T-helper 9 cell (primary cell): ENCODE measurements at places on chromosomes 4 and X.

DNA sequence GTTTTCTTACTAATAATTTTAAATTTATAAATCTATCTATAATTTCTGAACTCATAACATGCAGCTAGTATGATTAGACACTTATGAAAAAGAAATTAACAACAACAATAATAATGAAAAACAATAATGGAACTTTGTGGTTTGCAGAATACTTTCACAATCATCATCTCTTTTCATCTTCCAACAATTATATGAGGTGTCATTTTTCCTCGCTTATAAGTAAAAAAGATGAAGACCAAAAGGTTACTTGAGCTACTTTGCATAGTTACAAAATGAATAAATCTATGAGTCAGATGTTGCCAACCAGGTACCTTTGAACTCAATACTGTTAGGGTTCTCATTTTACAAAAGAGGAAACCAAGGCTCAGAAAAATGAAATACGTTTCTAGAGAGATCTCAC, 98.5 kb upstream of the ELOVL6 start:
- DNase-seq: no peak

DNA sequence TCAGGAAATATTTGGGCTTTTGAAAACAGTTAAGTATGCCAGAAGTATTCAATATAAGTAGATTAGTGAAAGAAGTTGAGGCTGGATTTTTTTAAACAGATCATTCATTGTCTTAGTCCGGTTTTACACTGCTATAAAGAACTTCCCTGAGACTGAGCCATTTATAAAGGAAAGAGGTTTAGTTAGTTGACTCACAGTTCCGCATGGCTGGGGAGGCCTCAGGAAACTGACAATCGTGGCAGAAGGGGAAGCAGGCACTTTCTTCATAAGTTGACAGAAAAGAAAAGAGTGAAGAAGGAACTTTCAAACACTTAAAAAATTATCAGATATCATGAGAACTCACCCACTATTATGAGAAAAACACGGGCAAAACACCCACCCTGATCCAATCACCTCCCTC, 31.1 kb upstream of the CYLC1 start:
- no peak for DNase-seq

DNA sequence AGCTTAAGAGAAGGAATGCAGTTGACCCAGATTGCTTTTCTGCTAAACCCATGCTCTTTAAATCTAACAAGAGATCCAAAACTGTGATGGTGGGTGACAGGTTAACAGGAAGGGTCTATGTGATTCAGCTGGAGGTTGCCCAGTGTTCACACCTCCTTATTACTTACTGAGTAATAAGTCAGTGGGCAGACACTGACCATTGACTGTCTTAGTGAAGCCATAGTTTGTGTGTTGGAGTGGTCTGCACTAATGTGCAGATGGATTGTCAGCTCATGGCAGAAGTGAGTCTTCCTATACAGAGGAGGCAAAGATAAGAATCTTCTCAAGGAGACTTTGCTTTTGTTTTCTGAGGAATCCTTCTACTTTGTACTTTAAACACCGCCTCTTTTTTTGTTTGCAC, 15.2 kb upstream of the RUFY3 start:
- no peak for DNase-seq

DNA sequence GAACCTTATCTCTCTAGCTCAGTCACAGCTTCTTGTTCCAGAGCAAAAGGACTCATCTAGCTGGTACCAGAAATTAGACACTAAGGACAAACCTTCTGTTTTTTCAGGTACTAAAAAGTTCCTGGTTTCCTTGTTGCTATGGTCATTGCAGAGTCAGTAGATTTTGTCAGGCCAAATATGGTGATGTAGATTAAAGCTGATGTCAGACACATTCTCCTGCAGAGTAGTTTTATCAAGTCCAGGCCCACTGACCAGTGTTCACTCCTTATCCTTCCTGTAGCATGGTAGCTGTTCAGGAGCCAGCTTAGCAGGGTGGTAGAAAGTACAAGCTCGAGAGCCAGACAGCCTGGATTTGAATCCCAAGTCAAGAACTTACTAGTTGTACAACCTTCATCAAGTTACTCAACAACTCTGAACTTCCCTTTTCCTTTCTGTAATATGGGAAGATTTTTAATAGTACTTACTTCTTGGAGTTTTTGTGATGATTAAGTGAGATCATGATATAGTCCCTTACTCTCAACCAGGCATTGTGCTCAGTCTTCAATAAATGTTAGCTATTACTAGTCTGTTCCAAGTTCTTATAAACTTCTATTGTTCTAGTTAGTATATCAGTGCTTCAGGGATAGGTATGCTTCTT, 17.9 kb downstream of the OCRL start:
- no peak for DNase-seq

DNA sequence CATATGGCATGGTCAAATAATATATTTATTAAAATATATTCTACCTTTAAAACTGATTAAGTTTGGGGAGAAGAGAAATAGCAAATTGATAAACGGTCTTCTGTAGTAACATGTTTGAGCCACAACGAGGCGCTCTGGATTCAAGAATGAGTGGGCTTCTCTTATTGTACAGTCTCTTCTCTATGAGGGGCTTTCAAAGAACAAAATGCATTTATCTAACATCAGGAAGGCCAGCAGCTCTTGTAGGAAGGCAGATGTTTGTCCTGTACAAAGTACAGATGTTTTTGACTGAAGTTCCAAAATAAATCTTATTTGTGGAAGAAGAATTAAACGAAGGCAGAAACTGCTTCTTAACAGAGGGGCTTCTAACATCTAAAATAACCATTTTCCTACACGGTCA, 153.6 kb downstream of the RASL11B start:
- no peak for DNase-seq

DNA sequence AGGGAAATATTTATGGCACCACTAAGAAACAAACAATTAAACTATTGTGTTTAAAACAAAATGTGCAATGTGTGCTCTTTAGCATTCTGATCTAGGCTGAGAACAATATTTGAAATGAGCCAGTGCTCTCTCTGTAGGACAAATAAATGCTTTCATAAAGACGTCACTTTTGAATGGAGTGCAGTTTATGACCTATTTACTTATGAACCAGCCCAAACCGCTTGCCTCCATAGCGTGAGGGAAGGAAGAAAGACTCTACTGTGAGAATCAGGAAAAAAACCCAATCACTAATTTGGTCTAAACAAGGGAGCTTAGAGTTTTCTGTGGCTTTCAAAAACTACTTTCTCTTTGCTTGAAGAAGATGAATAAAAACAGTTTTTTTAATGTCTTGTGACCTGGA, 39.4 kb downstream of the SAT1 start:
- no peak for DNase-seq

DNA sequence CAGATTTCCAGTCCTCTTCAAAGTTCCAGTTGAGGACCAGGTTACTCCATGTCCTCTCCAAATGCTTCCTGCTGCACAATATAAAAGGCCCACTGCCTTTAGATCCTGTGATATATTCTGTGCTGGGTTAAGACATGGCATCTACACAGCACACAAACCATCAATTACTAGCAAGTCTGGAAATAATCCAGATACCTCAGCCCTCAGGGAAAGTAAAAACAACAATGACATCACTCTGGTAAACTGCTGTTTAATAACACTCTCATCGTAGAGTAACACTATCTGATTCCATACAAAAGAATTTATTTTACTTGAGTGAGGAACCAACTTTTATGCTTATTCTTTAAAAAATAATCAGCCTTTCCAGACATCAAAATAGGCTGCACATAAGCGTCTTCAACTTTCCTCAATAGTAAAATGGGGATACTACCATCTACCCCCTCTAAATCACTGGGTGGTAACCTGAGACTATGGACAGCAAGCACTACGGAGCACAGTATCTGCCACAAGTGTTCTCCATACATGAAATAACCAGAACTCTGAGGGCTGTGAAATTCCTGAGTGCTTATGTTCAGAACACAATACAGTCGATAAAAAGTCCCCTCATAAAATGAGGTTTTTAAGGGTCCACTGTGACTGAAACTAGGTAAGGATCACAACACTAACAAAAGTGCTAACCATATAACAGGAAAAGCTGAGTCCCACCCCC, 53.4 kb downstream of the ABCG2 start:
- no peak for DNase-seq

- DNase-seq: no peak
Observed at GRCh38 chr4:40992472-40993295, 221.7 kb downstream of the APBB2 start.

DNA sequence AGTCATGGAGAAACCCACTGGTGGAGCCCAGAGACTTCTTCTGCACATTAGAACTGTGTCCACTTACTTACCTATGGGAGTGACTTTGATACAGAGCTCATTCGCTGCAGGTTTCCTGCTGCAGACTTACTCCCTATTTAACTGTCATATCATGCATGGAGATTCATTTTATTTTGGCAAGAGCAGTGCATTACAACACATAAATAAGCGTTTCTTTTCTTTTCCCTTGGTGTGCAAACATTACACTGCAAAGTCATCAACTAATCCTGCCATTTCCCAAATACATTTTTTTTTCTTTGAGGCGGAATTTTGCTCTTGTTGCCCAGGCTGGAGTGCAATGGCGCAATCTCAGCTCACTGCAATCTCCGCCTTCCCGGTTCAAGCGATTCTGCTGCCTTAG, 230.9 kb upstream of the SFRP2 start:
- DNase-seq: no peak

DNA sequence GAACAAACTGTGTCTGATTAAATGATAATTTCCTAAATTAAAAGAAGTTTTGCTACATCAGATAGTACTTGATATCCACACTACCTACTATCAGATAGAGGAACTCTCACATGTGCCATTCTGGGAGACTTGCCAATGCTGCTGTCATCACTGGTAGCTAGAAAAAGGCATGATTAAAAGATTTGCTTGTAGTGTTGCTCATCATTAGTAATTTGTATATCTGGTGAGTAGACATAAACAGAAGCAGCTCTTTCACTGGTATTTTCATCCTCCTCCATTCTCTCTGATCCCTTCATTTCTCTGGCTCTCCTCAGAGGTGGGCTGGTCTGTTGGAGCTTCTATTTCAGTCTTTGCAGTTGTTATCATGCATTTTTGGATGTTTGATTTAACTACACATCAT, 56.0 kb downstream of the SPRY1 start:
- no peak for DNase-seq

- no peak for DNase-seq
Observed at GRCh38 chr4:13836946-13837912, 209.7 kb upstream of the BOD1L1 start.

DNA sequence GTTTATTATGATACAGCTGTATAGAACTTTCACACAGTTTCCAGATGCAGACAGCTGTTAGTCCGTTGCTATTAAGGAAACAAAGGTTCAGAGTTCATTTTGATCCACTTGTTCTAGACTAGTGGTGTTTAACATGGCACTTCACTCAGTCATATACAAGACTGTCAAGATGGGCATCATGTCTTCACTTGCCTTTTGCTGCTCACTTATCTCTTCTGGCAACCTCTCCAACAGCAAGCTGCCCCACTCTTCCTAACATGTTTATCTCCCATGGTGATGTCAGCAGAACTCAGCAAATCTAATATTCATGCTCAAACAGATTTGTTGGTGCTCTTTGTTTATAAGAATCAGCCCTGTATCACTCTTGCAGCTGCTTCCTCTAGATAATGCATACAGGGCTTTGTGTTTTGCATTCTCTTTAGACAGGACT, 236.2 kb upstream of the HAND2 start:
- DNase-seq: no peak

DNA sequence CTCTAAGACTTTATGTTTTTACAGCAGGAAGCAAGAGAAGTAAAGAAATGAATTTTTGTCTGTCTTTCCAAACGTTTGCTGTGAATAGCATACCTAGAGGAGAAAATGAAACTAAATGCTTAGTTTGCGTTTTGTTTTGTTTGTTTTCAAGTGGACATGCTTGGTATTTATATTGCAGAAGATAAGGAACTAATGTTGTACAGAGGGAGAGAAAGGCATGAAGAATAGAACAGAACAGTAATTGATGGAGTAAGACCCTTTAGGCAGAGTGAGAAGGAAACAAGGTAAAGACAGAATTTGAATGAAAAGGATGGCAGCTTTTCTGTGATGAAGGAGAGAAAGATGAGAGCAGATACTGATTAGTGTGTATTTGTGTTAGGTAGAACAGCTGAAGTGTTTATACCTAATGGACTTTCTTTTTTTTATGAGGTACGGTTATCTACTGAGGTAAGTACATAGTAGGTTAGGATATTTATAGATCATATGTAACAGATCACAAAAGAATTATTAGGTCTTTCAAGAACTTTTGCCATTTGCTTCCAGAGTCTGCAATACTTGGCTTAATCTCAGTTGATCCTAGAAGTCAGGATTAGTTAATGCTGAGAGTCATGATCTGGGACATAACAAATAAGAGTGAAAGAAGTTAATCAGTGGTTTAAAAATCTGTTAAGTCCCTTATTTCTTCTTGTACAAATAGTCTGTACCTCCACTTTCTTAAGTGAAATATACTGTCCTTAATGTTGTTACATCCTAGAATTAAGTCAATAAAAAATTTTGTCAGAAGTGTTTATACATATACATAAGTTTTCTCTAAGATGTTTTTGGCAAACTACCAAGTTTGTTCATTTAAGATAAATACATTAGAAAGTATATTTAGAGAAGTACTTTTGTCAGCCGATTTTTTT, 36.8 kb downstream of the FABP2 start:
- no peak for DNase-seq

GRCh38 chrX:25015486-25016360, at the start of gene ARX:
ARX (minus strand) TSS chrX:25015965; CDS start chrX:25015737, 228 bp downstream.
- DNase-seq: no peak

- no peak for DNase-seq
Observed at GRCh38 chrX:97820170-97820569, 936.5 kb downstream of the RPA4 start.

DNA sequence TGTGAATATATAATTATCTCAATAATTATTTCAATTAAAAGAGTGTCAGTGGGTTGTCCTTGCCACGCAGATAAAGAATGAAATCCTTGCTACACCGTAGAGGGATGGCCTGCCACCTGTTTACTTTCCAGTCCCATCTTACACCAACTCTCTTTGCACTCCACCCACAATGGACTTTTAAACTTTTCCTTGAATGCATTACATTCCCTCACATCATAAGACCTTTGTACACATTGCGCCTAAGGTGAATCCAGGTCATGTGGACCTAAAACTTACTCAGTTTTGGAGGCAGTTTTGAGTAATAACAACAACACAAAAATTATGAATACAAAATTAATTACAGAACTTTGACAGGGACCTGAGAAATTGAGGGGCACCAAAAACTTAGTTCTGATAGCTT, 78.7 kb upstream of the PDE5A start:
- DNase-seq: no peak

GRCh38 chr4:18109676-18110075, 88.1 kb upstream of the LCORL start:
- DNase-seq: no peak

- no peak for DNase-seq
Observed at GRCh38 chrX:134444681-134445080, 15.3 kb upstream of the HPRT1 start.
